ENCODE measurements at places on chromosomes 2 and 18.

GRCh38 chr2:240986787-240987411 lies 11.5 kb upstream of the SNED1 start:
- DNase-seq, result no peak

DNA sequence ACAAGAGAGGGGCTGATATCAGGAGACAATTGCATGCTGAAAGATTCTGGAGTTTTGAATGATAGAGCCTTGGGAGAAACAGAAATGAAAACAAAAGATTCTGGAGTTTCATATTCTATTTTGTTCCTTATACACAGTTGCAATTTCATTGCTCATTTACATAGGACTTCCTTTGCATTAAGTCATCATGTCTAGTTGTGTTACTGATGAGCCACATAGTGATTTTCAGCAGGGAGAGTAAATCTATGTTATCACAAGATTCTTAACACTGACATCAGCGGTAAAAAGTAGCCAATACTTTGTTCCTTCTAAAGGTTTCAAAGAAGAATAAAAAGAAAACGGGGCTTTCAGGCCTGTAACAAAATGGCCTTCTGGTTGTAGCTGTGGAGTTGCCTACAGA lies 7.1 kb downstream of the ADAM17 start:
- no peak for DNase-seq

GRCh38 chr2:177930916-177931315 lies 141.7 kb downstream of the PDE11A start:
- no peak for DNase-seq

DNA sequence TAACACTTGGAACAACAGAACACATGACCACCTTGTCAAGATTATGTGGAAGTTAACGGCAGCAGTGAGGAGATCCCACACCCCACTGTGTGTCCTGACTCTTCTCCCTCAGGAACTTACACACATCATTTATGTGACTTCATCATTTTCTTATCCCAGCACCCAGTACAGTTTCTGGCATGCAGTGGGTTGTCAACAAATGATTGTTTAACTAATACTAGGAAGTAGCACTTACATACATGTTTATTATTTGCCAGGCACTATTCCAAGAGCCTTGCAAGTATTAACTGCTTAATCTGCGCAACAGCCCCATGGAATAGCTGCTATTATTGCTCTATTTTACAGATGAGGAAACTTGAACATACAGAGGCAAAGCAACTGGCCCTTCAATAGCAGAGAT lies 391.5 kb downstream of the TXNL1 start:
- no peak for DNase-seq

DNA sequence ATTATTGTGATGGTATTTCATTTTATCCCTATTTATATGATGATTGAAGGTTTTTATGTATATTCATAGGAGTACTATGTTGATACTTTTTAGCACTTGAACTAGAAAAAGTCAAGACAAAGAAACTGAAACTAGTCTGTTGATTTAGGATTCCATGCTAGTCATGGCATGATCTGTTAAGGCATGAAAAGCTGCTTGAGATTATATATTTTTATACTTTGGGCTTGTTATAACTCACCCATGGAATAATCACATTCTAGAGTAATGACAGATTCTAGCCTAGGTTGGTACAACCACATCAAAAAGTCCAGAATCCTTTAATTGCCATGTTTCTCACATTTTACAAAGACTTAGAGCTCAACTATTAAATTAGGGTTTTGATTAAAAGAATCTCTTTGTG lies 472.6 kb upstream of the CELF4 start:
- DNase-seq, result no peak

All from right atrium auricular region (tissue), 2 donors.